Activated CD4-positive, alpha-beta T cell treated with anti-CD3 and anti-CD28 coated beads, Interleukin-2, amount 10 ng/mL, durations not matched to agents 7 days and 5 days (primary cell): ENCODE measurements at places on chromosomes 7 and 10.
A peak's percentile ranks its signal among the peaks of the same experiment; 100 is the strongest.

GRCh38 chr10:18264466-18265050 is 124.3 kb downstream of the CACNB2 start:
- no peak for DNase-seq

DNA sequence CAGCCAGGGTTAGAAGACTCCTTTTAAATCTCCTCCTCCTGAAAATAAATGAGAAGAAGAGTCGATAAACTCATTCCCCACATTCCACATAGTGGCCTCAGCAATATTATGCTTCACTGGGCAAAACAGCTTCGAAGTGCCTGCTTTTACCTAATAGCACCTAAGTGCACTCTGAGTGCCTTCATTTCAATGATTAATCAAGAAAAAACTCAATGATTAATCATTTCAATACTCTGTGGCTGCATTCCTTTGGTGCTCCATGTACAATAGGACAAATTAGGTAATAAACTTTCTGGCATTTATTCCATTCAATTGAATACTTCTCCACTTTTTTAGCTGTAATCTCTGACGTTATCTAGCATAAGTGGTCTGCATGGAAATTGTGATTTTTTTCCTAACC is 174.6 kb downstream of the CCDC71L start:
- DNase-seq = no peak

- DNase-seq = peak; percentile 60
These were observed 644 bp downstream of the SORBS1 start for GRCh38 chr10:95560278-95561176.

DNA sequence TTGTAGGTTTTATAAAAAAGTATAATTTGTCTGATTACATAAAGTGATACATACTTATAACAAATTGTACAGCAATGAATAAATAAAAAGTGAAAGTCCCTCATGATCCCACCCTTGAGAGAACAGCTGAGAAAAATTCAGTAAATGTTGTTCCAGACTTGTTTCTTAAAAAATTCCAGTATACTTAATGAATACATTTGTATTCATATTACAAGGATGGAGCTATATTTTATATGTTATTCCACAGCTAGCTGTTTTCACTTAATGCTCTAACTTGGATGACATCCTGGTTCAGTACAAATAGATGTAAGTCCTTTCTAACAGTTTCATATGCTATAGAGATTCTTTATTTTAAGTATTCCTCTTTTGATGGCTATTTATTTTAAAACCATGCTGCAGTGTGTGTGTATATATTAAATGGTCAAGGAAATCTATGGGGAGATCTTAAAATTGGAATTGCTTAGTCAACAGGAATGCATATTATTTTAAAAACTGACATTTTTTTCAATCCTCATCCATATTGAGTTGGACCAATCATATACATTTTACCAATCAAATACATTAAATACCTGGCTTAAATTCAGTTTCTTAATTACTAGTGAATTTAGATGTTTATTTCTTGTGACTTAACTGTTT is 8.9 kb downstream of the STAMBPL1 start:
- DNase-seq = no peak

GRCh38 chr7:73308665-73309214 is at the start of gene NSUN5:
Gene NSUN5, minus strand, starts transcription at chr7:73308826. Its CDS starts 36 bp downstream, at chr7:73308790.
- DNase-seq = peak; percentile 94
